ENCODE measurements at places on chromosomes 7 and 10.

GRCh38 chr10:3424111-3424851 is 251.7 kb upstream of the PITRM1 start:
- no peak for DNase-seq

GRCh38 chr10:5817322-5818047 is 4.3 kb upstream of the GDI2 start:
- DNase-seq, result no peak

DNA sequence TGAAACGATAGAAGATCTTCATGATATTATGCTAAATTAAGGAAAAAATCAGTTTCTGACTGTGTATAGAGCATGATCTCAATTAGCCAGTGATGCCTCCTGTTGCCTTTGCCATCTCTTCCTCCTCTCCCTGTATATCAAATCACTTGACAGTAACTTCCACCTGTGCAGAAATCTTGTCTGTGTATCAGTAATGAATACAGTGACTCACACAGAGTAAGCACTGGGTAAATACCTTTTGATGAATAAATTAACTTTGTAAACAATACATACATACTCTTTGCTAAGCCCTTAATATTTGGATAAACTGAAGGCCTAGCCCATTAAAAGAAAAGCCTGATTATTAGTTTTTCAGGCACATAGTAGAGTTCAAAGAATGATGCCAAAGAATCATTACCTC is 610.6 kb upstream of the NRP1 start:
- no peak for DNase-seq

DNA sequence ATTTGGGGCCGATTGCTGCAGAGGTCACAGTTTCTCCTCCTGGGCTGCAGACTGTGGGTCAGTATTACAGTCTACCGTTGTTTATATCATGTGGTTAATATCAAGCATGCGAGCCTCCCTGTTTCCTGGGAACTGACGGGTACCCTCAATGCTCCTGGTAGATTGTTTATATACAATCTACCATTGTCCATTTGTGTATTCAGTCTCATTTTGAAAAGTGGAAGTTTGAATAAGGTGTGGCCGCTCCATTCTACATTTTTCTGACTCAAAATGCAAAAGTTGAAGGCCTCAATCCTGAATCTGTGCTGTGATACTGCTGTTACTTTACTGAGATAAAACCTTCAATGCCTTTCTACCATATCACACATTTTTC is 107.9 kb downstream of the ACTR3B start:
- no peak for DNase-seq
